ENCODE measurements at places on chromosomes 1 and 21.

DNA sequence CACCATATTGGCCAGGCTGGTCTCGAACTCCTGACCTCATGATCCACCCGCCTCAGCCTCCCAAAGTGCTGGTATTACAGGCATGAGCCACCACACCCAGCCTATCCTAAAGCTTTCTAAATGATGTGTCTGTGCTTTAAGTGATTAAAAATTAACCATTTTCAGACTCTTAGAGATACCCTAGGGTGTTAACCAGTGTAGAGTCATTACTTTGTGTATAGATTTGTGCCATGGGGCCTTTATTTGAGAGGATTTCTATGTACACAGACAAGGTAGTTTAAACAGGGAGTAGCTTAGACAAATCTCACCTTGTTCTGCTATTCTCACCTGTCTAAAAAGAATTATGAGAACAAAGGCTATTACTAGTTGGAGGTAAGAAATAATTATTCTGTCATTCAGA is 12.7 kb upstream of the PLEKHM2 start:
- no peak for DNase-seq

DNA sequence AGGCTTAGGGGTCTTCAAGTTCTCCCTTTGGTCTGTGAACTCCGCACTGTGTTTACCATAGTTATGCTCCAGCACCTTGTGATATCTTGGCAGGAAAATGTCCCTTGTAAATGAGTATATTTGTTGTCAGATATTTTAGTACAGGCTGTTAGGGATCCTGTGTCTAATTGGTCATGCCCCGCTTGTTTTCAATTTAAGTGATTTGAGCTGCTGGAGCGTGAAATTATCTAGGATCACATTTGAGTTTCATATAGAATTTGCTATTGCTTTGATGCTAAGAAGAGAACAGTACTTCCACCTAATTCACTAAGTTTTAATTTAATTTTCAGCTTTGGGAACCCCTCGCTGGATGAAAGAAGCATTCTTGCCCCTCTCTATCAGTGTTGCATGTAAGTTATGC is 15.4 kb upstream of the TOR3A start:
- DNase-seq, result no peak

DNA sequence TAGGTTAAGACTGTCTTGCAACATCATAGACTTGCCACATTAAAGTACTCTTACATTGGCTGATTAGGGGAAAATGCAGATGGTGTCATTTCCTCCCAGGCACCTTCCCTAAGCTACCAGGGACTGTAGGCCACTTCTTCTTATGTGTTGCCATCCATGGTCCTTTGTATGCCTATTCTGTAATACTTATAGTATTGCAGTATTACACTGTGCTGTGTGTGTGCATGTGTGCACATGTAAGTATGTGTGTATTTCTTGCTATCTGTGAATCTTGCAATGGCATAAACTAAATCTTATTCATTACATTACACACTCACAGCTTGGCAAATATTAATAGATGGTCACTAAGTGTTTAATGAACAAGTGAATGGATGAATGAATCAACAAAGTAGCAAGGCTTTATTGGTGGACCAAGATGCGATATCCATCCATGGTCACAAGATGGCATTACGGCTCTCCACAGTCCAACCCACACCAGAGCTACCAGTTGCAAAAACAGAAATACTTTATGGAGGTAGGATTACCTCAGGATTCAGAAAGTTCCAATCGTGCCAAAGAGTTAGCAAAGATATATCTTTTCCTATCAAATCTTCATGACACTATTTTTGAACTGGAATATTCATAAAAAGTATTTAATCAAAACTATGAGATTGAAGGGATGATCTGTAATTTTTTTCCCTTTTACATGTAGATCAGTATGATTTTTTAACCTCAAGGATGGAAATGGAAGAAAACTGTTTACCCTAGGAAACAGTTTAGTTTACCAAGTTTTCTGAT is 160.2 kb downstream of the DENND1B start:
- peak; percentile 26 for DNase-seq

DNA sequence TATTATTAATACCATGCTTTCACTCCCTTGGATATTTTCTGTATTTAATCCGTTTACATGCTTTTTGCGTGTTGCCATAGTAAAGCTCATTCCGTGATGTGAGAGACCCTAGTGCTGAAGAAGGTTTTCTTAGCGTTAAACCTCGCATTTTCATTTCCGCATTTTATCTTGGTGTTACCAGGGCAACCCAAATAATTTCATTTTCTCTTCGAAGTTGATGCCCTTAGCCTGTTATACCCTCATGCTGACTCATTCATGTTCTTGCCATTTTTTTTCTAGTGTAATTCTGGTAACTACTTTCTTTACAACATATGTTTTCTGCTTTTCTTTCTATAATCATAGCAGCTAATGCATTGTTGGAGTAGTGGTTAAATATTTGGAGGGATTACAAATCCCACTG is 37.2 kb downstream of the LRRC8C start:
- DNase-seq, result no peak

DNA sequence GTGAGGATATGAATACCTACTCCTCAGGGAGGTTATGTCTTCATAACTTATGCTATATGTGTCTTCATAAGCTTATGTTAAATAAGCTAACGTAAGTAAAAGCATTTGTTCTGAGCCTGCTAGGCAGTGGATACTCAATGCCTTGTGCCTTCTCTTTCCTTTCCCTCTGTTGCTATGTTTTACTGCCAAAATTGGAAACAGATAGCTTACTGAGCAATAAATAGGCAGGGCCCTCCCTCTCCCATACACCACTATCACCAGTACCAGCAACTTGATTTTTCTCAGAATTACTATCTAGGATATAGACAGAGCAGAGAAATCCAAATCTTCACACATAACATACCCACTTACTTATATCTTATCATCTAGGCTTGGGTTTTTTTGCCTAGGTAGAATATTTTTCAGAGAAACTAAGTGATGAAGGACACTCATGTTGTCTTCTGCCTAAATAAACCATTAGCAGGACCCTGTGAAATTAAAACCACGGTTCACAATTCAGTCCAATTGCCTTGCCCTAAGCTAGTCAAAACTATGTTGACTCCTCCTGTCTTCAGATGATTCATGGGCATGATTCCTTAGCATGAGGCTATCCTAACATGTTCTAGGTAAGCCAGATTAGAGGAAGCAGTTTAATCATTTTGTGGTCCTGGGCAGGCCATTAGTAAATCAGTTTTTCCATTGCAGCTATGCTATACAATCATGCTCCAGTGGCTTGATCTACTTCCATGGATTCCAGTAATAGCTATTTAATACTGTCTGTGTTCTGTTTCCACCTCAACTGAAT is 15.9 kb upstream of the LRRC8C start:
- DNase-seq, result no peak

DNA sequence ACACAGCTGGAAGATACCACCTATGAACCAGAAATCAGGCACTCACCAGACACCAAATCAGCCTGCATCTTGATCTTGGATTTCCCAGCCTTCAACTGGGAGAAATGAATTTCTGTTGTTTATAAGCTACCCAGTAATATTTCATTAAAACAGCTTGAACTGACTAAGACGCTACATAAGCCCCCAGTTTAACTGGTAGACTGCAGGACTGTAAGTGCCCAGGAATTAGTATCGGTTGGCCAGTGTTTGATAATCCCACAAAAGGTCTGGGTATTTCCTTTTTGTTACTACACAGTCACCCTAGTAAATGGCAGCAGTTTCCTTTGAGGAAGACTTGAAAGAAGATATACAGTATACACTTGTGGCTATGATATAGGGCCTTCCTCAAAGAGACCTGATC is 7.3 kb upstream of the SLC35D1 start:
- no peak for DNase-seq

- no peak for DNase-seq
These were observed 601 bp downstream of the CEPT1 start for GRCh38 chr1:111140680-111140967.

- no peak for DNase-seq
These were observed 243.9 kb upstream of the ZRANB2 start for GRCh38 chr1:71324671-71325267.

- DNase-seq, result no peak
These were observed 241.6 kb downstream of the PTPRC start for GRCh38 chr1:198880397-198880796.

DNA sequence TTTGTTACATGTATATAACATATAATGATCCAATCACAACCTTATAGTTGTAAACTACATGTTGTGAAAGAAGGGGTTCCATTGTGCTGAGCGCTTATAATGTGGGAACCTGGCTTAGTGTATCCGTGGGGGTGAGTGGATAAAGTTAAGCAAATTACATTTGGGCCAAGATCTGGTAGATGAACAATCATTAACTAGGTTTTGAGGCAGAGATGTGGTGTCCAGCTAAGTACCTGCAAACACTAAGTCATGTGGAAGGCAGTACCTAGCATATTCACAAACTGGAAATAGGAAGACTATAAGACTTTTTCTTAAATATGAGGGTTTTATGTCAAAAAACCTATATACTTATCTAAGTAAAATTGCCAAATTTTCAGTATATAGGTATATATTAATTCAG is 167.2 kb upstream of the PDE4B start:
- no peak for DNase-seq

DNA sequence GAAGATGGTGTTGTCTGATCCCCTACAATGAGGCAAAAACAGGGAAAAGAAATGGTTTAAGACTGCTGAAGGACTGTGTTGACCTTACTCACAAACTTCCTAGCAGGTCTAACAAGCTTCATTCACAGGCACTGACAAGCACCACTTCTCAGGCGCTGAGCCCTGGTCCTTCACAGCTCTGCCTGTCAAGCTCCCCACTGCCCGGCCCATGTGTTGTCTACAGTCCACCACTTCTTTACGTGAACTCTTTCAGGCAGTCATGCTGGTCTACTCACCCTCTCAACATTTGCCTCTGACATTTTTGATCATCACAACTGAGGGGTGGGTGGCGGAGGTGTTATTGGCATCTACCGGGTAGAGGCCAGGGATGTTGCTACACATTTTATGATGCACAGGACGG is 40.7 kb upstream of the MYBPHL start:
- DNase-seq, result no peak

DNA sequence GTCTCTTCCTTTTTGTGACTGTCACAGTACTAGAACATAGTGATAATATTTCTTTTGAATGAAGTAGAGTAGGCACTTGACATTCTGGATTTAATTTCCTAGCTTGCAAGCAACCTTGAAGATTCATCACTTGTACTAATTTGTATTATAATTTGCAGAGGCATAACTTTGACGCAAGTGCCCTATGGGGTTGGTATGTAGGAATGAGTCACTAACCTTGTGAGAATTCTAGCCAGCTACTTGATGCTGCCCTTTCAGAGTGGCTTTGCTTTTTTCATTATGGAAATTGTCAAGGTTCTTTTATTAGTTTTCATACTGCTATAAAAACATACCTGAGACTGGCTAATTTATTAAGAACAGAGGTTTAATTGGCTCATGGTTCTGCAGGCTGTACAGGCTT is 13.7 kb upstream of the DPH5 start:
- DNase-seq, result no peak

Measured in NCI-H1930 (cell line).